ENCODE measurements at places on chromosomes 12 and 14. TPM values are rescaled to one million over a fixed set of nuclear protein-coding genes. Genes with fewer than 3 reads are reported as not detected.

DNA sequence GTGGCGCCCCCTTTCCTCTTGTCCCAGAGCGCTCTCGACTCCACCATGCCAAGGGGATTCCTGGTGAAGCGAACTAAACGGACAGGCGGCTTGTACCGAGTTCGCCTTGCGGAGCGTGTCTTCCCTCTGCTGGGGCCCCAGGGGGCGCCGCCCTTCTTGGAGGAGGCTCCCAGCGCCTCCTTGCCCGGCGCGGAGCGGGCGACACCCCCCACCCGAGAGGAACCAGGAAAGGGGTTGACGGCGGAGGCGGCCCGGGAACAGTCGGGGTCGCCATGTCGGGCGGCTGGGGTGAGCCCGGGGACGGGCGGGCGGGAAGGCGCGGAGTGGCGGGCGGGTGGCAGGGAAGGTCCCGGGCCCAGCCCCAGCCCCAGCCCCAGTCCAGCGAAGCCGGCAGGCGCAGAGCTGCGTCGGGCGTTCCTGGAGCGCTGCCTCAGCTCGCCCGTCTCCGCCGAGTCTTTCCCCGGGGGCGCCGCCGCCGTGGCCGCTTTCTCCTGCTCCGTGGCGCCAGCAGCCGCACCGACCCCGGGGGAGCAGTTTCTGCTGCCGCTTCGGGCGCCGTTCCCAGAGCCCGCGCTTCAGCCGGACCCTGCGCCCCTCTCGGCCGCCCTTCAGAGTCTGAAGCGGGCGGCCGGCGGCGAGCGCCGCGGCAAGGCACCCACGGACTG is 376 bp downstream of the INSM2 start:
- DNase-seq, result no peak

- DNase-seq, result no peak
Observed at GRCh38 chr14:24240110-24240918, 2.1 kb downstream of the TINF2 start.

FGF23 gene
- not detected for total RNA-seq

FOXA1 gene
- total RNA-seq, result not detected

TBC1D30 gene
- total RNA-seq, result 19.0 TPM

PYGL gene
- total RNA-seq, result 39.9 TPM

Measured in thoracic aorta (tissue), 2 donors.